ENCODE measurements at places on chromosomes 7 and 10.
A peak's percentile ranks its signal among the peaks of the same experiment; 100 is the strongest.

- no peak for DNase-seq
Observed at GRCh38 chr10:65377687-65378086, 1548.1 kb upstream of the LRRTM3 start.

DNA sequence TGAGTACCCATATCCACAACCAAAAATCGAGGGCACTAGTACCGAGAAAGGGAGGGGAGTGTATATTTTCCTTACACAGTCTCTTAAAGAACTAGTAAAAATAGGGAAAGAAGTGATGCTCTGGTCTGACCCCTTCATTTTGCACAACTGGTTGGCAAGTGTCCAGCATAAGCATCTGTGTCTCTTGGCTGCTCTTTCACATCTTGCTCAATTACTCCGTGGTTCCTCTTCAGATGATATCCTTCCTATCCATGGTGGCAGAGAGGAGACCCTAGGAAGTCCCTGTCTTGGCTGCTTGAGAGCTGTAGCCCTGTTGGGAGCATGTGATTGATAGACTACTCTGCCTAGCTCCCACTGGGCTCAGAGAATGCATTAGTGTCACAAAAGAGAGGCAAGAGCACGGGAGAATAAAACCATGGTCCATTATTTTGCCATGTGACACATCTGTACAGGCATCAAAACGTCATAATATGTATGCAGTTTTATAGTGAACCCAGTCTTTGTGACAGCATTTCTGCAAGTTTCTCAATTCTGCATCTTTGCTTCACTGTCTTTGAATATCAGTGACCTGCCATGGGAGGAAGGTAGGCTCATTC is 111.8 kb upstream of the ANKRD1 start:
- no peak for DNase-seq

GRCh38 chr10:1745780-1746456 is 8.6 kb upstream of the ADARB2 start:
- no peak for DNase-seq

GRCh38 chr10:131144711-131145375 is 166.7 kb downstream of the TCERG1L start:
- DNase-seq = no peak

- no peak for DNase-seq
Observed at GRCh38 chr10:20114179-20114578, 297.9 kb downstream of the PLXDC2 start.

DNA sequence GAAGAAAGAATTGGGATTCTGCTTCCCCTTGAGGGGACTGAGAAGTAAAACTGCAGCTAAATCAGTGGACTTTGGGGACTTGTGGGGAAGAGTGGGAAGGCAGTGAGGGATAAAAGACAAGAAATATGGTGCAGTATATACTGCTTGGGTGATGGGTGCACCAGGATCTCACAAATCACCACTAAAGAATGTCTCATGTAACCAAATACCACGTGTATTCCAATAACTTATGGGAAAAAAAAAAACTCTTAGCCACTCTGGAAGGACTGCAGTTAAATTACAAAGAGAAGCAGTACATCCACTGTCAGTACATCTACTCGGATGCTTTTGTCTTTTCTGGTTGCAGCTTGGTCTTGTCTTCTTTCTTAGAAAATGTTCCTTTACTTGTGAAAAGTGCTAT is 27.4 kb upstream of the GOT1 start:
- DNase-seq = no peak

GRCh38 chr7:97016381-97017191 is 8.0 kb downstream of the DLX5 start:
- DNase-seq = no peak

DNA sequence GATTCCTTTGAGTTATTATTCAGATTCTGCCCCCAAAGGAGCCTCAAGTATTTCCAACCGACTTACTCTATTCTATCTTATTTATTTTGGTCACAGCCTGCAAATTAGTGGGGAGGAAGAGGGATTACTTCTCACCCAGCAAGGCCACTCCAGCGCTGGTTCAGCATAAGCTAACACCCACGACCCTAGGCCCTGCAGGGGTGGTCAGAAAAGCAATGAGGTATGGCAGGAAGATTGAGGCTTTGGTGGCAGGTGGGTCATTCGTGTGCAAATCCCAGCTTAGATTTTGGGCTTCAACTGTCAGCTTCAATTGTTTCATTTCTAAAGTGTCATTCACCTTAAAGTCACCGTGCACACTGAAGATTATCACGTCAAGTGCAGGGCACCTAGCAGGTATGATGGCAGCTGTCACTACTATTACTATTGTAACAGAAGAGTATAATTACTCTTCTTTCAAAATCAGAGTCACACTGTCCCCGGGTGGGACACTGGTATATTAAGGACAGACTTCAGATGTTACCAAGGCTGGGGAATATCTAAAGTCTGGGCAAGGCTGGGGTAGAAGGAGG is 48.8 kb upstream of the OPTN start:
- no peak for DNase-seq

GRCh38 chr7:137482466-137482865 is 138.9 kb upstream of the PTN start:
- no peak for DNase-seq

DNA sequence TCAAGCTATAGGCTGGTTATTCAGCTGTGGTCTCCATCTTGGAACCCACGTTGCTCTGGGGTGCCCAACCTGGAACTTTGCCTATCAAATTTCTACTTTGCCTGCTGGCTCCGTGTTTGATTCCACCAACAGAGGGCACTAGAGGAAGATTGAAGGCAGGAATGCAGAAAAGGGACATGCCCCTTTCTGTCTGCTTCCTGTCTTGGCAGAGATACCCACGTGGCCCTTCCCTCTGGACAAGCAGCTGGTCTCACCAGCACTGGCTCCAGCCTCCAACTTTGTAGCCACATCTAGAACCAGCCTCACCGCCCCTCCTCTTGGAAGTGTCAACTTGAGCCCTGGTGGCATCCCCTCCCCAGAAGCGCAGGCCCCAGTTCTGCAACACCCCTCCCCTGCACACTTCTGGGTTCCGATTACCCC is 52.1 kb upstream of the ZNF438 start:
- DNase-seq = peak; percentile 29

GRCh38 chr10:80104066-80104926 is 25.8 kb downstream of the TMEM254 start:
- DNase-seq = no peak

DNA sequence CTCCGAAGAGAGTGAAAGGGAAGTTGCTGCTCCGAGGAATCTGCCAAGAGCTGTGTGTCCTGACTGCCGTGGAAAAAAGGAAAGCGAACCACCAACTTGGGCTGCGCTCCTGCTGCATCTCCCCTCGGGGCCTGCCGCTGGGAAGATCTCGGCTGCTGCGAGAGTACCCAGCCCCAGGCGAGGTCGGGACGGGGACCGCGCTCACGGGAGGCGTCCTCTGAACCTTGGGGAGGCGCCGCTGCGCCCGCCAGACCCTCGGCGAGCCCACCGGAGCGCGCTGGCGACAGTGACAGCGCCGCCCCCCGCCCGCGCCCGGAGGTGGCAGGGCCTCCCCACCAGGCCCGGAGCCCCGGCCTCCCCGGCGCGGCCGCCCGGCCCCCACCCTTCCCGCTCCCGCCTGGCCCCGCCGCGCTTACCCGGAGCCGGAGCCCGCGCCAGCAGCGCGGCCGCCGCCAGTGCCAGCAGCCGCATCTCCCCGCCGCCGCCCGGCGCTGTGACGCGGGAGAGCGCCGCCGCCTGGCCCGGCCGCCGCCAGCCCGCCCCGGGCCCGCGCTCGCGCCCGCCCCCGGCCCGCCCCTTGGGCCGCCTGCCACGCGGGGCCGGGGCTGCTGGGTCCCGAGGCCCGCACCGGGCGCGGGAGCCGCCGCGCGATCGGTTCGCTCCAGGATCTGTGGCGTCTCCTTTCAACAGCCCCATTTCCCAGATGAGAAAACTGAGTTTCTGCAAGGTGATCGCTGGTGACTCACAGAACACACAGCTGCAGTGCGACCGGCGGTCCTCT is at the start of gene VSTM4:
Gene VSTM4, minus strand, starts transcription at position 508 of the 781 bp plus-strand sequence. Its CDS starts 37 bp downstream, at position 471.
- DNase-seq = no peak

- no peak for DNase-seq
Observed at GRCh38 chr7:18529239-18529638, 33.7 kb downstream of the HDAC9 start.

- no peak for DNase-seq
Observed at GRCh38 chr7:42137431-42137830, 99.6 kb downstream of the GLI3 start.

DNA sequence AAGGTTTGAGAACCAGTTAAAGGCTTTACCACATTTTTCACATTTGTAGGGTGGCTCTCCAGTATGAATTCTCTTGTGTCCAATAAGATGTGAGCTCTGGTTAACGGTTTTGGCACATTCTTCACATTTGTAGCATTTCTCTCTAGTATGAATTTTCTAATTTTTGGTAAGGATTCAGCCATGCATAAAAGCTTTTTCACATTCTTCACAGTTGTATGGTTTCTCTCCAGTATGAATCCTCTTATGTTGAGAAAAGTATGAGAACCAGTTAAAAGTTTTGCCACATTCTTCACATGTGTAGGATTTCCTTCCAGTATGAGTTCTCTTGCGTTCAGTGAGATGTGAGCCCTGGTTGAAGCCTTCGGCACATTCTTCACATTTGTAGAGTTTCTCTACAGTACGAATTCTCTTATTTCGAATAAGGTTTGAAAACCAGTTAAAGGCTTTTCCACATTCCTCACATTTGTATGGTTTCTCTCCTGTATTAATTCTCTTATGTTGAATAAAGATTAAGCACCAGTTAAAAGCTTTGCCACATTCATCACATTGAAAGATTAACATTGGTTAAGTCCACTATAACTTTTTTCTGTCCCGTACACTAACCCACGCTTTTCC is 33.2 kb upstream of the ZNF479 start:
- no peak for DNase-seq

- no peak for DNase-seq
Observed at GRCh38 chr10:84607044-84607443, 278.7 kb downstream of the CCSER2 start.

DNA sequence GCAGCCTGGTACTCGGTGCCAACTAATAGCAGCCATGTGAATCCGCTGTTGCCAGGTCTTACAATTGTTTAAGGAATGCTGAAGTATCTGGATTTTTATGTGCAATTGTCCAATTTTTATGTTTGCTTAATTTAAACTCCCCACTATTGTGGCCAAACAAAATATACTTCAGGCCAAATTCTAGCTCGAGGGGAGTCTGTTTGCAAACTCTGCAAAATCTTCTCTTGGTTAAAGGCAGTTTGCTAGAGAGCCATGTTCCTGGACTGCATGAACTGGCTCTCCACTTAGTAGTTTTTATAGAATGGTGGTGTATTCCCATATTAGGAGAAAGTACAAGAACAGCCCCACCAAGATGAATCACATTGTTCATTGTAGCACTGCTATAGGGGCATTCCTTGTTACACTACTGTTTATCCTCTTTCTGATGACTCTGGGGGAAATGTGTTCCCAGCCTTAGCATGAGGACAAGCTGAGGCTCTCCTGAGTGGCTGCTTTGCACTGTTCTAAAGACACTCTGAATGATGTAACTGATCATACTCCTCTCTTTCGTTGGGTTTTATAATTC is 178.0 kb upstream of the GLI3 start:
- DNase-seq = no peak

DNA sequence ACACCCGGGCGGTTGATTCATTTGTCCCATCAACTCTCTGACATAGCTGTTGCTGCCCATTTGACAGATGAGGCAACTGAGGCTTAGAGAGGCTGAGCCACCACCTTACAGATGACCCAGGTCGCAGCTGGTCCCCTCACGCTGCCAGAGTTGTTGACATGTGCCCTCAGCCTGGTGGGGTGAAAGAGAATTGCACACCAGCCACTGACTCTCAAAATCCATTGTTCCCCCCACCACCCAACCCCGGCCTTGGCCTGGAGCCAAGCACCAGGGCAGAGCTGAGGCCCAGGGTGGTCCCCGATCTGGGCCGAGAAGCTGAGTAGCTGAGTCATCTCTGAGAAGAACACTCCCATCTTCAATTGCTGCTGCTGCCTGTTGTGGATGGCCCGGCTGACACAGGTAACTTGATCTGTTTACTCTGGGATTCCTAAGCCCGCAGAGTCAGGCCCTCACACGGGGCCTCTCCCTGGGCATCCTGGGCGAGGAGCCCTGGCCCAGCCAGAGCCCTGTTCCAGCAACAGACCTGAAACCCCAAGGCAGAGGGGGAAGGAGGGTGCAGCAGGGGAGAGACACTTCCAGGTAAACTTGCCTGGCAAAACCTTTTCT is 27.5 kb downstream of the PVRIG start:
- no peak for DNase-seq

DNA sequence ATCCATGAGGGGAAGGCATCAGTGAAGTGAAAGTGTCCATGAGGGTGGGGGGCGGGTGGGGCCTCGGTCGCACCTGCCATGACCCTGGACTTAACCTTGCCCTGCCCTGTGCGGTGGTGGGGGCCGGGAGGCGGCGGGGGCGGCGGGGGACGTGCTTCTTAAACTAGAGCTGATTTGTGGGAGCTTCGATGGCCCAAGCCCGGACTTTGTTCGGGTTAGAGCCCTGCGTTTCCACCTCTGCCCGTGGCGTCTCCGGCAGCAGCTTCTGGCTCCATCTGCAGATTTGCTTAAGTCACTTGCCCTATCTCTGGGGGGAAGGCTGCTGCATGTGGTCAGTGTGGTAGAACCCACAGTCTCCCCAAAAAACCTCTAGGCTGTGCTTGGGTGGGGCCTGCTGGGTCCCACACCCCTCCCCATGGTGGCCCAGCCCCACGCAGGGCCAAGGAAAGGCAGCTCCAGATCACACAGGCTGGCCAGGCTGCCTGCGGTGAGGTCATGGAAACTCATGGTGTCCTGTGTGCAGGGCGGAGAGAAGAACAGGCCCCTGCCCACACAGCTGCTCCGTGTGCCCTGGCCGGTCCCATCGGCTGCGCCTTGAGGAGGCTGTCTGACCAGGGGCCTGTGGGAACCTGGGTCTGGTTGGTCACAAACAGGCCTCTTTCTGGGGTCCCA is 93.2 kb downstream of the INPP5A start:
- no peak for DNase-seq

- DNase-seq = no peak
Observed at GRCh38 chr7:115471891-115472290, 550.0 kb downstream of the MDFIC start.

DNA sequence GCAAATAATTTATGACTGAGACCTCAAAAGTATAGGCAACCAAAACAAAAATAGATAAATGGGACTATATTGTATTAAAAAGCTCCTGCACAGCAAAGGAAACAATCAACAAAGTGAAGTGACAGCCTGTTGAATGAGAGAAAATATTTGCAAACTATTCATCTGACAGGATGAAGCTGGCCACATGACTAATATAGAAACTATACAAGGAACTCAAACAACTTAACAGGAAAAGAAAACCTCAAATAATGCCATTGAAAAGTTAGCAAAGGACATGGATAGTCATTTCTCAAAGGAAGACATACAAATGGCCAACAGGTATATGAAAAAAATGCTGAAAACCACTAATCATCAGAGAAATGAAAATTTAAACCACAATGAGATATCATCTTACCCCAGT is 245.1 kb downstream of the STK31 start:
- DNase-seq = no peak

Data from activated T-helper 9 cell treated with anti-CD3 and anti-CD28 coated beads, Interleukin-2, amount 50 U/mL, for 16 hours (primary cell).